Activated CD4-positive, alpha-beta memory T cell treated with anti-CD3 and anti-CD28 coated beads, Interleukin-2, amount 10 ng/mL, durations not matched to agents 7 days and 5 days (primary cell): ENCODE measurements at places on chromosomes 2 and 18.

DNA sequence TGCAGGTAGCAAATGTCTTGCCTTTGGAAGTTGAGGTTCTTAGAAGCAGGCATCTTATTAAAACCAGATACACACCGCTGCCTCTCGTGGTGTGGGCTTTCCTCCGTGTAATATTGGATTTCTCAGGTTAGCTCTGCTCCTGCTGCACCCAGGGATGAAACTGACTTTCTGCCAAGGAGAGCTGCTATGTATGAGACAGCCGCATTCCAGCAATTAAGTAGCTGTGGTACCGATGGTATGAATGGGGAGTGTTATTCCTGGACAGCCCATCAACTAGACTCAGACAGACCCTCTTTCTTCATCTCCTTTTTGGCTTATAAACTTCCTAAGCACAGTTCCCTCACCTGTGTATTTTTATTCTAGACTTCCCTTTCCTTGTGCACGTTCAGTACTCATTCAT, 6.8 kb upstream of the EHD3 start:
- H3K4me3 ChIP-seq: no peak overlapping the region
- peaks cover 2% of the 10 kb centered on the region for H3K4me1 ChIP-seq
- H3K36me3 ChIP-seq: no peaks in the 10 kb centered on the region
- DNase-seq: no peak
- peaks cover 26% of the 10 kb centered on the region for H3K27me3 ChIP-seq

- no peaks in the 10 kb centered on the region for H3K27me3 ChIP-seq
- no peak overlapping the region for H3K27ac ChIP-seq
- H3K36me3 ChIP-seq: peaks cover 5% of the 10 kb centered on the region
Measured at GRCh38 chr2:183204397-183204796, 80.2 kb downstream of the NUP35 start.

DNA sequence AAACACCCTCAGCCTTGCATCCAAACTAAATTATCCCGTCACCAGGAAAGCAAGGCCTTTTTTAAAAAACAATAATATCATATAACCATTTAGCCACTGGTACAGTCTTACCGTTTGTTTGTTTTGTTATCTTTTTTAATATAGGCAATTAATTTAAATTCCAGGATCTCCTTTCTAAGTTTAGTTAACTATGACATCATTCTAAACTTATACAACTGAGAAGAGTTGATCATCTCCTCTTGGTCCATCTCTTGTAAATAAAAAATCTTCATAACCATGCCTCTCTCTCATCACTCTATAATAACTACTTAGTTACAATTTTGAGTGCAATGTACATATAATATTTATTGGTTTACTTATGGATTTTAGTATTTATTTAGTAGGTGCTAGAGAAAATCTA, 46.2 kb downstream of the RND3 start:
- H3K4me1 ChIP-seq: no peaks in the 10 kb centered on the region
- no peaks in the 10 kb centered on the region for H3K36me3 ChIP-seq
- DNase-seq: no peak

DNA sequence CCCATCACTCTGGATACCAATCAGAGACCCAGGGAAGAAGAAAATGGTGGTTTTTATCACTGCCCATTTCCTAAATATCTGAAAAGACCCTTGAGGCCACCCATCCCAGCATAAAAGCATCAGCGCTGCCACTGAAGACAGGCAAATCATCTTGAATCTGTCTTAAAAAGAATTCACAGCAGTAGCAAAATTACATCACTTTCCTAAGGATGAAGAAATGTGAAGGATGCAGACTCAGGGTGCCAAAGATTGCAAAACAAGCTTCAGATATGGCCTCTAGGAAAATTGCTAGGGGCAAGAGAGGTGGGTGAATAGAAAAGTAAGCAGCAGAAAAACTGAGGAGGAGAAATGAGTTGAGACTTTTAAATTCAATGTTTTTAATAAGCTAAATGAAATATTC, 70.0 kb downstream of the SLC25A12 start:
- H3K4me3 ChIP-seq: no peak overlapping the region
- no peaks in the 10 kb centered on the region for H3K4me1 ChIP-seq
- peaks cover 36% of the 10 kb centered on the region for H3K36me3 ChIP-seq
- no peaks in the 10 kb centered on the region for H3K27me3 ChIP-seq
- DNase-seq: no peak

- H3K27ac ChIP-seq: no peak overlapping the region
- H3K27me3 ChIP-seq: peaks cover 2% of the 10 kb centered on the region
- no peaks in the 10 kb centered on the region for H3K4me1 ChIP-seq
Measured at GRCh38 chr2:239690651-239691631, 290.1 kb upstream of the HDAC4 start.

GRCh38 chr18:61402726-61403125, 69.5 kb downstream of the CDH20 start:
- no peaks in the 10 kb centered on the region for H3K36me3 ChIP-seq
- no peak overlapping the region for H3K4me3 ChIP-seq
- no peak overlapping the region for H3K27ac ChIP-seq
- no peaks in the 10 kb centered on the region for H3K4me1 ChIP-seq
- H3K27me3 ChIP-seq: no peaks in the 10 kb centered on the region
- no peak for DNase-seq

GRCh38 chr18:23068570-23069310, 66.5 kb upstream of the CABLES1 start:
- peaks cover 20% of the 10 kb centered on the region for H3K36me3 ChIP-seq
- no peak overlapping the region for H3K27ac ChIP-seq
- H3K4me3 ChIP-seq: no peak overlapping the region
- DNase-seq: no peak

- H3K27me3 ChIP-seq: peaks cover 9% of the 10 kb centered on the region
- no peak overlapping the region for H3K4me3 ChIP-seq
- peaks cover 4% of the 10 kb centered on the region for H3K36me3 ChIP-seq
- peaks cover 35% of the 10 kb centered on the region for H3K4me1 ChIP-seq
- H3K27ac ChIP-seq: no peak overlapping the region
- no peak for DNase-seq
Measured at GRCh38 chr2:172438741-172439508, 11.5 kb downstream of the ITGA6 start.

- H3K4me1 ChIP-seq: no peaks in the 10 kb centered on the region
- no peak overlapping the region for H3K27ac ChIP-seq
- DNase-seq: no peak
- H3K4me3 ChIP-seq: no peak overlapping the region
- H3K27me3 ChIP-seq: no peaks in the 10 kb centered on the region
Measured at GRCh38 chr2:188449561-188449960, 157.9 kb downstream of the GULP1 start.

- H3K36me3 ChIP-seq: no peaks in the 10 kb centered on the region
- H3K4me1 ChIP-seq: no peaks in the 10 kb centered on the region
- no peak overlapping the region for H3K4me3 ChIP-seq
- no peak overlapping the region for H3K27ac ChIP-seq
- H3K27me3 ChIP-seq: no peaks in the 10 kb centered on the region
Measured at GRCh38 chr2:58992062-58992706, 751.1 kb upstream of the FANCL start.

DNA sequence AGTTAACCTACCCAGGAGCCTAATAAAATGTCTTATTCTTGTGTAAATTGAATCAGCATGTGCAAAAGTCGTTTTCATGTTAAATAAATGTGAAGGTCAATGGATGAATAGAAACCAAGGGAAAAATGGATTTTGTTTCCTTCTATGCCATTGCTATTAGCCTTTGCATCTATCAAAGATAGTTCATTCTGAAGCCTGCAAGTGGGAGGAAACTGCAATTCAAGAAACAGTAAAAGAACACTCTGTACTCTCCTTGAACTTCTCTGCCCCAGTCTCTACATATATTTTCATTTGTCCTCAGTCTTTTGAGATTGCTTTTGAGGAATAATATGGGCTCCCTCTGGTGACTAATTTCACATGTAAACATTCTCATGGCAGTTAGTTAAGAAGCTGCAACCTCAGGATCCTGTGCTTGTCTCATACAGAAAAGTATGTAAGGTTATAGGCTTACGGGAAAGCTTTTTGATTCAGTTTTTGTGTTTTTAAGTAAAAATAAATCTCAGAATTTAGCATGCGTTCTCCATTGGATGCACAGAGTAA, 1590.0 kb upstream of the LRRTM1 start:
- no peaks in the 10 kb centered on the region for H3K36me3 ChIP-seq
- no peaks in the 10 kb centered on the region for H3K4me1 ChIP-seq
- H3K27me3 ChIP-seq: no peaks in the 10 kb centered on the region

DNA sequence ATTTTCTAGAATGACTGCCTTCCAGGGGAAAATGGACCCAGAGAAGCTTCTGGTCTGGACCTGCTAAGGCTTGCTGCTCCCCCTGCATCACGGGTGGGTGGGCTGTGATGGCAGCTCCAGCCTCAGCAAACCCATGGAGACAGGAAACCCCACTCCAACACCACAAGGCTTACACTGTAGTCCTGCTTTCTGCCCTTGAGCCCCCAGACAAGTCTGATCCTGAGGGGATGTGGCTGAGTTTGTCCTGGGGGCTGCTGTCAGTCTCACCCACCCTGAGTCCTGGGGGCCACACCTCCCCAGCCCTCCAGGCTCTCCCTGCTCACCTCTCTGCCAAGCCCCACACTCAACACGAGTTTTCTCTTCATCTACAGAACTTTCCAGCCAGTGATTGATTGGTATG, 279.4 kb downstream of the EIPR1 start:
- no peaks in the 10 kb centered on the region for H3K36me3 ChIP-seq
- no peaks in the 10 kb centered on the region for H3K4me1 ChIP-seq
- no peak for DNase-seq
- no peak overlapping the region for H3K4me3 ChIP-seq
- no peak overlapping the region for H3K27ac ChIP-seq

DNA sequence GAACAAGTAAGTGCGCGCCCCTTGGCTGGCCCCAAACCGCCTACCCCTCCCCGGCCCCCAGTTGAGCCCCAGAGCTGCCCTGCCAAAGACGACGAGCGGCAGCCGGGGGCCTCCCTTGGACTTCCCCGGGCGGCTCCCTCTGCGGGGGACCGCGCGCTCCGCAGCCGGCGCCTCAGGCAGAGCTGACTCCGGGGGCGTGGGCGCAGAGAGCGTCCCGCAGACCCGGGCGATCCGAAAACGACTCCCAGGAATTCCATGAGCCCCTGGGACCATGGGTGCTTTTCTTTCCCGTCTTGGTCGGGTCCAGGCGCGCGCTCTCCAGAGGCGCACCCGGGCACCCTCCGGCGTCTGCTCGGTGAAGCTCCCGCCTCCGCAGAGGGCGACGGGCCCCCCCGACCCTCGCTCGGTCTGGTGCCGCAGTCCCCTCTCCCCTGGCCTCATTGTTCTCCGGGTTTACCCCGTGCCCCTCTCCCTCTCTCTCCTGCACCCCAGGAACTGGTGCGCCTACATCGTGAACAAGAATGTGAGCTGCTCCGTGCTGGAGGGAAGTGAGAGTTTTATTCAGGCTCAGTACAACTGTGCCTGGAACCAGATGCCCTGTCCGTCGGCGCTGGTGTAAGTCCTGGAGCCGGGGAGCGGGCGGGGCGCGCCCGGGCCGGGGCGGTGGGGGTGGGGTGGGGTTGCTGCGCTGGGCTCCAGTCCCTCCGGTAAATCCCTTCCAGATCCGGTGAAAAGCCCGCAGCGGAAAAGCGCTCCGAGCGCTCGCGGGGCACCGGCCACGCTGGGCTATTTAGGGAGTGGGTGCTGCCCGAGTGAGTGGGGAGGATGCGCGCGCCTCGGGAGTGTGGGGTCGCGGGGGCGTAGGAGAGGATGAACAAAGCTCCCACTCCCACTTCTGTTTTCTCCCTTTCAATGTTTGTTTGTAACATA, 776 bp downstream of the EMILIN2 start:
- no peaks in the 10 kb centered on the region for H3K36me3 ChIP-seq
- H3K4me3 ChIP-seq: peak overlapping the region; percentile 82
- peak; percentile 28 for DNase-seq

- H3K27me3 ChIP-seq: no peaks in the 10 kb centered on the region
- no peaks in the 10 kb centered on the region for H3K36me3 ChIP-seq
- no peaks in the 10 kb centered on the region for H3K4me1 ChIP-seq
- no peak overlapping the region for H3K27ac ChIP-seq
Measured at GRCh38 chr2:67311536-67311935, 85.6 kb upstream of the ETAA1 start.

DNA sequence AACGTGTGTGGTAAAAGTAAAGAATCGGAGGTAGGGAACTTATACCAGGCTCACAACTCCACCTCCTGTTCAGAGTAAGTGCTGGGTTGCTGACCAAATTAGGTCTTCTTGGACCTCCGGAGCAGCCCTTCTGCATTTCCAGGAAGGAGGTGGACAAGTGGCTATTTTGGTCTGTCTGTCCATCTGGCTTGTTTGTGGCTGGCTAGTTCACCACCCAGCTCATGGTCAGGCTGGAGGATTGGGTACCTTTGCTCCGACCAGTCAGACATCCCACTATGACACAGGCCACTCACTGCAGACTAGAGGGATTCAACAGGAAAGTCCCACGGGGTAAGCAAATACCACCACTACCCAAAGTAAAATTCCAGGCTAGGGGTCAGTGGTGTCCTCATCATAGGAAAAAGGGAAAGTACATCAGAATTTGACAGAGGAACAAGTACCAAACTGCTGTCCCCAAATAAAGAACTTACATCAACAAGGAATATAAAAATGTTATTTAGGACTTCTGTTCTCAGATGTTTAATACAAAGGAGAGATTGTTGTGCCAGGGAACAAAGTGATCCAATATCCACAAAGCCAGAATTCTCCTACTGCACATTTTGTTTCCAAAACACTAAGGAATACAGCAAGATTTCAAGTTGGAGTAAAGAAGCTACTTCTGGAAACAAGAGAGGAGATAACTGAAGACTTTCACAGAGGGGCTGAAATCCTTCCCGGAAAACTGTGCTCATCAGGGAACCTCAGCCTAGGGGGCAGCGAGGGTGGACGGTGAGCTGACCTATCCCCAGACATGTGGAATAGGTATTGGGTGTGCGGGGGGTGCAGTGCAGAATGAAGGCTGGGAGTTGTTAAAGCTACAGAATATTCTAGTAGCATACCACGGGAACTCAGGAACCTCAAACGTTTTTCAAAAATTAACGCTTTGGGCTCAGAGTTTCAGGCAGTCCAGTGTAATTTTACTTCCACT, 56.9 kb downstream of the BCL2 start:
- DNase-seq: no peak
- peaks cover 67% of the 10 kb centered on the region for H3K4me1 ChIP-seq
- no peaks in the 10 kb centered on the region for H3K27me3 ChIP-seq
- H3K36me3 ChIP-seq: peaks cover 70% of the 10 kb centered on the region

DNA sequence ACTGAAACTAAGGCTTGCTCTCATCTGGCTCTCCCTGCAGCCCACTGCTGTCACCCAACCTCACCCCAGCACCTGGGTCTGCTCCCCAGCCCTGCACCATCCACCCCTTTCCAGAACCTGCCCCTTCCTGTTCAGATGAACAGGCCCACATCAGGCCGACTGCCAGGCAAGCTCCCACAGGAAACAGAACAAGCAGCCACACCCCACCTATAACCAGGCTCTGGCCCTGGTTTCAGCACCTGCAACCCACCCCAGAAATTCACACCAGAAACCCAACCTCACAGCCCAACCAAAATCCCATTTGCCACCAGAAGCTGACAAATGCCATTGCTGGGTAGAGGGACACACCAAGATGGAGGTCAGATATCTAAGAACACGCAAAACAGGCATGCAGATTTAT, 159.2 kb upstream of the ID2 start:
- H3K36me3 ChIP-seq: peaks cover 9% of the 10 kb centered on the region
- no peaks in the 10 kb centered on the region for H3K27me3 ChIP-seq
- DNase-seq: peak; percentile 52
- peak overlapping the region; percentile 92 for H3K27ac ChIP-seq

GRCh38 chr18:71252351-71252865, 963.6 kb downstream of the SOCS6 start:
- H3K36me3 ChIP-seq: no peaks in the 10 kb centered on the region
- no peak for DNase-seq
- H3K27ac ChIP-seq: no peak overlapping the region
- H3K4me3 ChIP-seq: no peak overlapping the region
- H3K4me1 ChIP-seq: no peaks in the 10 kb centered on the region
